ENCODE measurements at places on chromosomes 5 and 9.

- no peak for DNase-seq
Measured at GRCh38 chr5:36660397-36661049, 54.1 kb downstream of the SLC1A3 start.

DNA sequence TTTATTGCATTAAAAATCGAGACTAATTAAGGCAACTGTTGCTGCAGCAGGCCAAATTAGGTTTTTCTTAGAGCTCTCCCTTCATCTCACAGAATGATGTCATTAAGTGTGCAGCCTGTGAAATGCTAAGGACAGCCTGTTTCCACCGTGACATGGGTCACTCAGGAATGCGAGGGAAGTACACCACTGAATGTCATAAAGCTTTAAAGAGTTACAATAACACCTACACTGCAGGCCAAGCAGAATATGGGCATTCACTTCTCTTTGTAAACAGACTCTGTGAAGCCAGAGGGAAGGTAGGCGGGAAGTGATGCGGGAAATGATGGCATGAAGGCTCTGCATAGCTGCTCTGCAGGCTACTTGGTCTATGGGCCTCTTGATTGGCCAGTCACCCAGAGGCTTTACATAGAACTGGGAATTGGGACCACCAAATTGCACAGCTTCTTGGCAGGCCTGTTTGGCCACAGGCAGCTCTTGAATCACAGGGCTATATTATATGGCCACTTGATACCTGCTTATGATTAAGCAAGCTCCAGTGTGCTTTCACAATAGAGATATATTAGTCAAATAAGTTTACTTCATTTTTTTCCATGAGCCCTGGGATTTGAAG lies 28.4 kb upstream of the AOPEP start:
- DNase-seq = no peak

- no peak for DNase-seq
Measured at GRCh38 chr5:120464627-120465435, 731 bp downstream of the PRR16 start.

DNA sequence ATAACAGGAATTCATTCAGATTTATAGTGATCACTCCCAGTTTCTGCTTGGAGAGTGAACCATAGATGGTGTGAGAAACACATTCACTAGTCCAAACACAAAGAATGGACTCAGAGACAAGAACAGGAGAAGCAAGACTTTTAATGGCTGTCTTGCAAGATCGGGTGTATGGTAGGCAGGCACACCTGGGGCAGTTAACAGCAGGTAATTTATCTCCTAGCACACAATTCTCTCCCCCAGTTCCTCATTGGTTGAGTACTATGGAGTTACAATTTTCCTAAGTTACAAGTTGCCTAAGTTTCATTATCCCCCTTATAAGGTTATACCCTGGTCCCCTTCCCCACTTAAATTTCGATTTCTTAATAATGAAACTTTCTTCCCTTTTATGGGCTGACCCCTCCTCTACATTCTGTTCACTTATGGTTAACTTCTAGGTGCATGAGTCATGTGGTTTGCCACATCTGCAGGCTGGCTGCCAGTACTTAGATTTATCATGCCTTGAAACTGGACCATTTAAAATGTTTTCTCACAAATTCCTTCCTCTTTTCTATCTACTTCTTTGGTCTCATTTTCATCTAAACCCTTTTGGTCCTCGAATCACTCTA lies 623.3 kb downstream of the HINT1 start:
- no peak for DNase-seq

- no peak for DNase-seq
Measured at GRCh38 chr5:141777711-141778110, 95.7 kb upstream of the ARAP3 start.

GRCh38 chr5:137737349-137738131 lies 1.7 kb upstream of the KLHL3 start:
- no peak for DNase-seq
